C1 segment of cervical spinal cord (tissue), 14 donors: ENCODE measurements at places on chromosomes 3 and 15.

GRCh38 chr15:32870240-32871033, 152.6 kb downstream of the GREM1 start:
- no peak for DNase-seq

DNA sequence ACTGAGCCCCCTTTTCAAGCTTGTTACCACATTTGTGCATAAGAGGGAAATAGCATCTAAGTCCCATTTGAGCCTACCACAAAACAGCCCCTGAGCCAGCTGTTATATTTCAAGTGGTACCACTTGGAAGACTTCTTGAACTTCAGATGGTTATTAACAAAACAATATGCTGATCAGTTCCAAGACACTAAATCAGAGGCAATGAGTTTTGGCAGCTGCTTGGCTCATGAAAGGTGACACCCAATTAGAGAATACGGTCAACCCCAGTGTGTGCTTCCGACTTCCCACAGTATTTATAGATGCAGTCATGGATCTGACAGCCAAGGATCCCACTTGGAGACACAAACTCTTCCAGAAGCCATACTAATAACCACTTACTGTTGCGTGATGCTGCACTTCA, 469.6 kb upstream of the PPP2R3A start:
- no peak for DNase-seq

- DNase-seq: no peak
Measured at GRCh38 chr3:22994781-22995180, 208.3 kb upstream of the UBE2E2 start.

GRCh38 chr3:7333125-7333524, 472.2 kb downstream of the GRM7 start:
- no peak for DNase-seq

DNA sequence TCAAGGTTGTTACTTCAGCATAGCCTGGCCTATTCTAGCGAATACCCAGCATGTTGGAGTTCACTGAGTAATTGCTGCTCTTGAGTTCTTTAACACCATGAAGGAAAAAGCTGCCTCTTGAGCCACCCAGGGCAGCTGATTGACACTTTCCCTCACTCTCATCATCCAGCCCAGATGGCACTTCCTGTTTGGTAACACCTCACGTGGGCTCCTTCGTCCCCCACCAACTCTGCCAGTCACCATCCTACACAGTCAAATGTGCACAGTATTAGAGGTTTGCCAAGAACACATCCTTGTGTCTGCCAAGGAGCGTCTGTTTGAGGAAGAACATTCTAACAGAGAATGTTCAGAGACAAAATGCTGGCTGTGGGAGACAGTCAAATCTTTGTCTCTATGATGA, 266.3 kb downstream of the RPLP1 start:
- DNase-seq: no peak

DNA sequence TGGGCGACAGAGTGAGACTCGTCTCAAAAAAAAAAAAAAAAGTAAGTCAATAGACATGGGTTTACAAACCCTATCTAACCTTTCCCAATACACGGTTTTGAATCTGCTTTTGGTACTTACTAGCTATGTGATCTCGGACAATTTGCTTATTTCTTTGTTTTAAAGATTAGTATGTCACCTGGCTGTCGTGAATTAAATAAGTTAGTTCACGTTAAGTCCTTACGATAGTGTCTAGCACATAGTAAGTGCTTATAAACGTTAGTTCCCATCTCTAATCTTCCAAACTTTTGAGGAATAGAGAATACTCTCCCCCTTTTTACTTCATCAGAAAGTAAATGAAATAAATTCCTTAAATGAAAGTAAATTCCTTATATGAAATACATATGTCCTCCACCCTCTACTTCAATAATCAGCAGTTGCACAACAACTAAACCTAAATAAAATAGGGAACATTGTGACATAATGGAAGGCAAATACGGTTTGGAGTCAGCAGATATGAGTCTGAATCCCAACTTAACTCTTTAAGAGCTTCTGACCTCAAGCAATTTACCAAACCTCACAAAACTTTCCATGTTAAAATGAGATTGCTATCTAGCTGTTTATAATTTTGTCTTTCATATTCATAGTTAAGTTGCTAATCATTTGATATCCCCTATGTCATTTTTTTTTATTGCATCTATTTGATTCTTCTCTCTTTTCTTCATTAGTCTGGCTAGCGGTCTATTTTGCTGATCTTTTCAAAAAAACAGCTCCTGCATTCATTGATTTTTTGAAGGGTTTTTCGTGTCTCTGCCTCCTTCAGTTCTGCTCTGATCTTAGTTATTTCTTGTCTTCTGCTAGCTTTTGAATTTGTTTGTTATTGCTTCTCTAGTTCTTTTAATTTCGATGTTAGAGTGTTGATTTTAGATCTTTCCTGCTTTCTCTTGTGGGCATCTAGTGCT, 134.6 kb downstream of the PEAK1 start:
- DNase-seq: no peak

DNA sequence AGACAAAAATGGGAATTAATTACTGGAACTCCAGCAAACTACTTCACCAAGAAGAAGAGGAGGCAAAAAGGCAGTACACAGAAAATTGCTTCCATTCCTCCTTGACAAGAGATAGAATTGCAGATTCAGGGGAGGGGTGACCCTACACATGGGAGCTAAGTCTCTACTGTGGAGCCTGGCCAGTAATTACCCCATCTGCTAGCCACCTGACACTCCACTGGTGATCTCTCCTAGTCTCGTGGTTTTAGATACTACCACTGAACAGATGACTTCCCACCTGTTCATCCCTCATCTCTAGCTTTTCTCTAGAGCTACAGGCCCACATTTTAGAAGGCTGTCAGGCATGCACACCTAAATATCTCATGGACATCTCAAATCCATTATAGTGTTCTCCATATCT, 224.3 kb upstream of the NR2F2 start:
- no peak for DNase-seq

DNA sequence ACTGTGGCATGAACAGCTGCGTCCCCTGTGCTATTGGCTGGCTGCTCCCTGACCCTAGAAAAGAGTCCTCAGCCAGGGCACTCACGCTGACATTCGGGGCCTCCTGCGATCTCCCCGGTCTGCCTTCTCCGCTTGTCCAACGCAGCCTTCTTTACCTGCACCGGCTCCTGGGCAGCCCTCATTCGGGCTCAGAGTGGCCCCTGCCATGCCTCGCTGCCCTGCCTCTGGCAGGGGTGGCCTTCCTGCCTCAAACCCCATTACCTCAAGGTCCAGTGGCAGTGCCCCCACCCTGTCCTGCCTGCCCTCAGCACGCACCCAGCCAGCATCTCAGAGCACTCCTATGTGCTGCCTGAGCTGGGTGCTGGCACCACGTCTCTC, 86.5 kb downstream of the TBC1D2B start:
- no peak for DNase-seq

DNA sequence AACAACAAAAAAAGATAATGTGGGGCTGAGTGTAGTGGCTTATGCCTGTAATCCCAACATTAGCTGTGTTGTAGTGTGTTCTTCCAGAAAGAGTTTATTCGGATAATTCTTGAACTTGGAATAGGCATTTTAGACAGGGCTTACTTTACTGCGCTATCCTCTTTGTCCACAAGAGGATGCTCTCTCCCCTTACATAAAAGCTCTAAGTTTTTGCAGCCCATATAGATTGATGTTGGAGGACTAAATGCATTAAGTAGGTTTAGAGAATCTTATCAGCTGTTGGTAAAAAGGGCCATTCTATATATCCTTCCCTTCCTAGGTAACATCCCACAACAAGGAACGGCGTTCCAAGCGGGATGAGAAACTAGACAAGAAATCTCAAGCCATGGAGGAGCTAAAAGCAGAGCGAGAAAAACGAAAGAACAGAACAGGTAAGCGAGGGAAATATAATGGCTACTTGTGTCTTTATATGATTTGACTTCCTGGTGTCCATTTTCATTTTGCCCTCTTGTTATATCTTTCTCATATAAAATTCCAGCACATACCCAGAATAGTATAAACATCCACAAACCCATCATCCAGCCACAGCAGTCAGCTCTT, 27.8 kb upstream of the ITPKA start:
- no peak for DNase-seq

DNA sequence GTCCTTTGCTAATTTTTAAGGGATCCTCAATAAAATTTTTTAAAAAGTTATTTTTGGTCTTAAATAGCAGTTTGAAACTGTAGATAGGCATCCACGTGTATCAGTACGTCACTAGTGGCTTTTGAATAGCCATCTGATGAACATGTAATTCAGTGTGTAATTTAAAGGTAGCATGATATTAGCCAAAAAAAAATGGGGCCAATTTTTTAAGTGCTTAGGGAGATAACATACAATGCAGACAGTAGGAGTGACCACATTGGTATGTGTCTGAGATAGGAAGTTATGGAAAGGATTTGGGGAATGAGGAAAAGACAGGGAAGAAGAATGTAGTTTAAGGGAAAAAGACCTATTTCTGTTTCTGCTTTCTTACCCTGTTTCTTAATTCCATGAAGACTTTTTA, 2.5 kb downstream of the AP4E1 start:
- no peak for DNase-seq

GRCh38 chr3:96430079-96430478, 384.3 kb upstream of the EPHA6 start:
- DNase-seq: no peak

DNA sequence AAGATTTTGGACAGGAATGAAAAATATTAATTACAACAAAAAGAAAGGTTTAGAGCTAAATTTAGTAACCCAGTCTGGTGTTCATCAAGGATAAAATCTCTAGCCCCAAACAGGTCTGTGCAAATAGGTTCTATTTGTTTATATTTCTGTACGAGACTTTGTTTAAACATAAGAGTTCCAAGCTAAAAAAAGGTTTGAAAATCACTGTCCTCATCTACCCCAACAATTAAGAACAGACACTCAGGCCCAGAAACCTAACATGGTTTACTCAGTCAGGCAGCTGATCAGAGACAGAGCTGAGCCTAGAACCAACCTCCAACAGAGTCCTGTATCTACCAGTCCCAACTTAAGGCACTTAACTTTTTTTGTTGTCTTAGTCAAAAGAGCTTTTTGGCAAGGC, 49.3 kb downstream of the SNX4 start:
- DNase-seq: no peak

DNA sequence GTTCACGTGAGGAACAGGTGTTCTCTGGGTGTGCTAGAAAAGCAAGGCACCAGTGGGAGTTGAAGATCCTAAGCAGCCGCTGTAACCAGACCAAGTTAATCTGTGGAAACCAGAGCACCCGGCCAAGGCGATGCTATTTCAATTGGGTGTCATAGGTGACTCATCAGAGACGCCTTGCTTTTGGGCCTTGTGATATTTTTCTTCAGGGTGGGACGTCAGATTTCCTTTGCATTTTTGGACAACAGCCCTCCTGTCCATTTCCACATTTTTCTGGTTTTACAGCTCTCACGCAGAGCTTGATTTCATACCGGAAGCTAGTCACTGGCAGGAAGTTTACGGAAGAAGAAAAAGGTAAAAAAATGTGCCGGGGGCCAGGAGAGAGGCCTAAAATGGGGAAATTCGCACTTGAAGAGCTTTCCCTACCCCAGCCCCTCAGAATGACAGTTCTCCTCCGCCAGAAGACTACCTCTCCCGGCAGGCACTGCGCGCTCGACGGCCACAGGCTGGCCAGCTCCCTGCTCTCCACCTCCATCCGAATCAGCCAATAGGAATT, 471 bp upstream of the KBTBD8 start:
- DNase-seq: no peak

- no peak for DNase-seq
Measured at GRCh38 chr15:94075349-94075748, 156.0 kb upstream of the MCTP2 start.

GRCh38 chr3:46675426-46675825, 18.1 kb downstream of the ALS2CL start:
- DNase-seq: no peak

GRCh38 chr15:93020976-93021772, 67.8 kb downstream of the RGMA start:
- DNase-seq: no peak

DNA sequence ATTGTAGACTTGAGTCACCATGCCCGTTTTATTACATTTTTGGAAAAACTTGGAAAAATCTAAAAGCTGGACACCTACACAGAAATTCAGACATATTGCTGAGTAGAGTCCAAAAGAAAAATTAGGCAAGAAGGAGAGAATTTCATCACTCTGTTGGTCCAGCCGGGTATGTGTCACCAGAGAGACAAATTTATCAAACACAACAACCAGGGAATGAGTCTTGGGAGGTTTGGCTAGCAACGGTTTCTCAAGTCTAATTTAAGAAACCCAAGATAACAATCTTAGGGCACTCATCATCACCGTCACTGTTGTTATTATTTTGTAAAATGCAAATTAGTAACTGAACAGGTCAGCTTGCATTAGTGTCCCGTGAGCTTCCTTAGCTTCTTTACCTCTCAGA, 197.5 kb upstream of the C2CD4B start:
- DNase-seq: no peak

DNA sequence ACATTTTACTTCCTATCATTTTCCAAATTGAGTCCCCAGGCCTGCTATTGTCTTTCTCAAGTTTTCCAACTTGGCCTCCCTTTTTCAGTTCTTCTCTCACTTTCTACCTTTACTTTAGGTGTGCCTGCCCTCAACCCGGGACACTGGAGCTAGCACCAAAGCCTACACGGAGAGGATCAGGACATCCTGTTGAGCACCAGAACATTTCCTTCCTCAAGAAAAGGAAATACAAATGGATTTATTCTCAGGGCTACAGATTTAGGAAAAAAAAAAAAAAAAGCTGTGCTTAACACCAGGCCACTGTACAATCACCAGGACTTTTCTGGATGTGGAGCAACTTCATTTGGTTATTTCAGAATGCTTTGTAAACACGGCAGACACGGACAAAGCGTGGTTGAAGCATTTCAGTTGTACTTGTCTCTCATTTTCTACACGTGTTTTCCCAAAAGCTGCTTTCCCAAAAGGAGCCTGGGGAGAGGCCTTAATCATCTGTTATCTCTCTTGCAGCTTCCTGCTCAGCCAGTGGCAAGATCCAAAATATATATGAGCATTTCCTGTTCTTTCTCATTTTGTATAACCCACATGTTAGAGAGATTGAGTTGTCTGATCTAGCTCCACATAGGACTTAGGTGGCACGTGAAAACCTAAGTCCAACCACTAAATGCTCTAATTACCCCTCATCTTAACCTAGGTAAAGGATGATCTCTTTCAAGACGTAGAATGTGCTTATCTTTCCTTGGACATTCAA, 15.5 kb upstream of the ATP1B3 start:
- DNase-seq: no peak

DNA sequence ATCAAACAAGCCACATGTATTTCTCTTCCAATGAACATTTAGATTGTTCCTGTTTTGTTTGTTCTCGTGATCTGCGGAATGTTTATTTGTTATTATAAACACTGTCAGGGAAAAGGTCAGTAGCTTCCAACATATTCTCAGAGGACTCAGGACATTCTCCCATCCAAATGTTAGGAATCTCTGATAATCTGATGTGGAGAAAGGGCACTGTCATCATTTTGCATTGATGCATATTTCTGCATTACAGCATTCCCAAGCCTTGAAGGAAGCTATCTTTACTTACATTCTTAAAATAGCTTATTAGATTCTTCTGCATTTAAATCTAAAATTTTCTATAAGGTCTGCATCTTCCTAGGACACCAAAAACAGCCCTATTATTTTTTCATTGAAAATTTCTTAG, 10.3 kb downstream of the MYO1E start:
- no peak for DNase-seq

GRCh38 chr3:51391566-51392354, 675 bp downstream of the RBM15B start:
- no peak for DNase-seq

GRCh38 chr3:58064923-58065638, 56.9 kb downstream of the FLNB start:
- DNase-seq: no peak

- no peak for DNase-seq
Measured at GRCh38 chr15:64779024-64779423, 3.6 kb upstream of the RBPMS2 start.
